Hematopoietic multipotent progenitor cell treated with erythropoietin and hydrocortisone succinate and interleukin-3 and kit ligand, for 4 days (in vitro differentiated cells): ENCODE measurements at places on chromosomes 4 and X.

DNA sequence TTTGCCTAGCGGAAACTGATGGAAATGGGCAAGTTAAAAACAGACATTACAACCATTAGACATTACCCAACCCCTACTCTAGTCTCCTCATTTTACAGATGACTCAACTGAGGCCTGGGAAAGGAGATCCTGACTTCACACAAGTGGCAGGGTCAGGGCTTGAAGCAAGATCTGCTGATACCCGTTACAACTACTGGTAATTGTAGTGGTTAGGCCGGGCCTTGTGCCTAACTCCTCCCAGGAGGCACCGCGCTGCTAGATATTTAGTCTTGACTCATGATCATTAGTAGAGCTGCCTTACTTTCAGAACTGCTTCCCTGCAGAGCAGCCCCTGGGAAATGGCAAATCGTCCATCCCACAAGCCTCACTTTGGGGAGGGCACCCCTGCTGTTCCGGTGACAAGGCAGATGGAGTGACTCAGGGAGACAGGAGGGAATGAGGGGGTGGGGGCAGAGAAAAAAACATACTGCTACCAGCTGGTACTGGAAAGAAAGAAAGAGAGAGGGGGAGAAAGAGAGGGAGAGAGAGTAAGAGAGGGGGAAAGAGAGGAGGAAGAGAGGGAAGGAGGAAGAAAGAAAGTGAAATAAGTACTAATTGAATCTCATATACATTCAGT is 12.2 kb downstream of the ARHGEF6 start:
- DNase-seq: peak; percentile 91

DNA sequence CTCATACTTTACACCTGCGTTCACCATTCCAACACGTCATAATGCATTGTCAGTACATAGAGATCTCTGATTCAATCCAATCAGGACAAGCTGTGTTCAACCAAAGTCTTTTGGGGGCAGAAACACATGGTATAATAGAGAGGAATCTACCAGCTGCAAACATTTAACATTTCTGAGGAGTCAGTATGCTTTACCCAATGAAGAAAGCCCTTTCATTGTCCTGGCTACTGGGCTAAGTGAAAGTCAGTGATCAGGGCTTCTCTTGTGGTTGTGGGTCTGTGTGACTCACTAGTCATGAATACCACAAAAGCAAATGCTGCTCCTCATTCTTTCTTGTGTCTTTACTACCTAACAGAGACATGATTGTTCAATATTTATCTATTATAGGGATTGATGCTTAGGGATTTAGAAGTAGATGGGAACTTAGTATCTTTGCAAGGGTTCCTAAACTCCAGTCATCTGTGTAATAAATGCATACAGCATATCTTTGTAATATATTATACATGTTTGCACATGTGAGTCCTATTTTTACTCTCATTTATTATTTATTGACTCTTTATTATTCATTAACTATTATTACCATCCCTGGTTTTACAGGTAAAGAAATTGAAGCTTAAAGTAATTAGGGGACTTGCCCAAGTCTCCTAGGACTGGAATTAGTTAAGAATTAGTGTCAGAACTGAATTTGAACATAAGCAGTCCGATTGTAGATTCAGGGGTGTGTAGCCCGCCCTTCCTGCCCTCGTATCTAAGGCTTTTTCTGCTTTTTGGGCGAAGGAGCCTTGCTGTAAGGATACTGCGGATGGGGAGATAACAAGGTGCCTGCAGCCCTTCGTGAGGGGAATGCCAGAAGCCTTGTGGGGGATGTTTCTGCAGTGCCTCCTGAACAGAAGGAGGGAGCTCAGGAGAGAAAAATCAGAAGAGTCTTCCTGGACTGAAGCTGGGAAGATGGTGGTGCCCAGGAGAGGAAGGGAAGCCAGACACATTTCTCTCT is 353.1 kb upstream of the BOD1L1 start:
- peak; percentile 92 for DNase-seq

GRCh38 chrX:39398215-39398962 is 597.1 kb downstream of the MID1IP1 start:
- DNase-seq: no peak

DNA sequence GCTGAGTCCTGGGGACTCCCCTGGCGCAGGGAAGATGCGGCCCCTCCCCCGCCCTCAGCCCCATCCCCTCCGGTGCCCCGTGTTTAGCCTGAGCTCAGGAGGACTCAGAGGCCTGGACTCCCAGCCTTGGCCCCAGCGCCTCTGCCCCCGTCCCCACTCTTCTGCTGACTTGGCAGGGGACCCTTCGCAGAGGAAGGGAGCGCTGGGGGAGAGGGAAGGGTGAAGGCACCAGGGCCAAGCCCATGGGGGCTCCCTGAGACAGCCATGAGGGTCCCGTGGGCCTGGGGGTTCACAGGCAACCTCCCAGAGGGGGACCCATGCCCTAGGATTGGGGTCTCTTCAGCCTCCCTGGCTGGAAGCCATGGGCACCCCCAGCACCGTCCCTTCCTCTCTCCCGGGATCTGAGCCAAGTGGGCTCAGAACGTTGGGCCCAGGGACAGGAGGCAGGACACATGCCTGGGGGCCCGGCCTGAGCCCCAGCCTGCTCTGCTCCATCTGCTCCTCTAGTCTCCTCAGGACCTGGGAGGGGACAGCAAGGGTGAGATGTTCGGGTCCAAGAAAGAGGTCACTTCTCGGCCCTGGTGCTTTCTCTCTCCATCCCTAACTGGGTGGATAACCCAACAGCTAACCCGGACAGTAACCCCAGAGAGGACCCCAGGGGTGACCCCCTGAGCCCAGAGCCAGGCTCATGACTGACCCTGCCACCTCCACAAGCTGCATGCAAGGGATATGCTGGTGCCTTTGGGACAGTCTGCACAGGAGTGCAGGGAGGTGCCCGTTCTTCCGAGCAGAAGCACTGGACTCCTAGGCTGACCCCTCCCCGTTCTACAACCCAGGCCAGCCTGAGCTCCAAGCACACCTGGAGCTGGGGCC is 1.5 kb upstream of the CPLX1 start:
- DNase-seq: no peak

GRCh38 chr4:170386511-170386910 is 296.8 kb upstream of the AADAT start:
- no peak for DNase-seq
